ENCODE measurements at places on chromosomes 6 and 20.

GRCh38 chr6:96236471-96236870 lies 220.7 kb downstream of the FUT9 start:
- DNase-seq, result no peak

DNA sequence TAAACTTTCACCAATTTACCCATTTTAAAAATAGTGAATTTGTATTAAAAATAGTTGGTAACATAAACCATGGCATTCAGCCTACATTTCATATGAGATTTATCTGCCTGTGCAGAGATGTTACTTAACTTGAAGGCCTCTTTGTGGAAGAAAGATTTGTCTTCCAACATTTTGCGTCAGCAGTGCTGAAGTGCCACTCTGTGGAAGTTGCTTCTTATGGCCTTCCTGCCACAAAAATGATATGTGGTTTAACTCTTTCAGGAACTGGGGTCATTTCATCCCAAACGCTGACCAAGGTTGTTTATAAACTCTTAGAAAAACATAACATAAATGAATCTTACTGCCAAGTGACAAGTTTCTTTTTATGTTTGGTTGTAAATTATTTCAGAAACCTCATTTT lies 246.8 kb downstream of the ARID1B start:
- DNase-seq, result no peak

DNA sequence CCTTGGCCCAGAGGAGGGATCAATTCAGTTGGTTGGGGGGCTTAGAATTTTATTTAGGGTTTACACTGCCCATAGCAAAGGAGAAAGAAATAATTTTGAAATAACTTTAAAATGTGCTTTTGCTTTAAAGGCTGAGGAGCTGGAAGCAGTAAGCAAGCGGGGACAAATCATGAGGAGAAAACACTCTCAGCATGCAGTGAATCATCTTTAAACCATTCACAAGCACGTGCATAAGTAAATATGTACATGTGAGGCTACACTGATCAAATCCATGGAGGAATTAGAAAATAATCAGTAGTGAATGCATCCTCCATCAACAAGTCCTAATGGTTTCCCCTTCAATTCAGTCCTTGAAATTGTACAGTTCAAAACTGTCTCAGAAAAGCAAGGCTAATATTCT lies 181.0 kb downstream of the MTFR2 start:
- DNase-seq, result no peak

GRCh38 chr6:132490024-132490423 lies 22.9 kb downstream of the STX7 start:
- DNase-seq, result no peak

DNA sequence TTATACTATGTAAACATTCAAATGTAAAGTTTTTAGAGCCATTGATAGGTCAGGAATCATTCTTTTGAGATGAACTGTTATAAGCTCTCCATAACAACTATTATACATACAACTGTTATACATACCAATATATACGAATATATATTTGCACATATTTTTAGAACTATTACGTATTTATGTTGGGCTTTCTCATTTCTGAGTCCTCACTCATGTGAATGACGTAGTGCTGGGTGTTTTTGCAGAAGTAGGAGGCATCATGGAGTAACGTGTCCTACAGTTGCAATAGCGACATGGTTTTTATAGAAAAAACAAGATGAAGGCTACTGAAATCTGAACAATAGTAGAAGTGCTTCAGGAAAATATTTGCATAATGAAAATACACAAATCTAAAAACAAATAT lies 36.4 kb upstream of the ADGRF4 start:
- no peak for DNase-seq

GRCh38 chr6:146240322-146240721 lies 211.5 kb downstream of the GRM1 start:
- DNase-seq, result no peak

DNA sequence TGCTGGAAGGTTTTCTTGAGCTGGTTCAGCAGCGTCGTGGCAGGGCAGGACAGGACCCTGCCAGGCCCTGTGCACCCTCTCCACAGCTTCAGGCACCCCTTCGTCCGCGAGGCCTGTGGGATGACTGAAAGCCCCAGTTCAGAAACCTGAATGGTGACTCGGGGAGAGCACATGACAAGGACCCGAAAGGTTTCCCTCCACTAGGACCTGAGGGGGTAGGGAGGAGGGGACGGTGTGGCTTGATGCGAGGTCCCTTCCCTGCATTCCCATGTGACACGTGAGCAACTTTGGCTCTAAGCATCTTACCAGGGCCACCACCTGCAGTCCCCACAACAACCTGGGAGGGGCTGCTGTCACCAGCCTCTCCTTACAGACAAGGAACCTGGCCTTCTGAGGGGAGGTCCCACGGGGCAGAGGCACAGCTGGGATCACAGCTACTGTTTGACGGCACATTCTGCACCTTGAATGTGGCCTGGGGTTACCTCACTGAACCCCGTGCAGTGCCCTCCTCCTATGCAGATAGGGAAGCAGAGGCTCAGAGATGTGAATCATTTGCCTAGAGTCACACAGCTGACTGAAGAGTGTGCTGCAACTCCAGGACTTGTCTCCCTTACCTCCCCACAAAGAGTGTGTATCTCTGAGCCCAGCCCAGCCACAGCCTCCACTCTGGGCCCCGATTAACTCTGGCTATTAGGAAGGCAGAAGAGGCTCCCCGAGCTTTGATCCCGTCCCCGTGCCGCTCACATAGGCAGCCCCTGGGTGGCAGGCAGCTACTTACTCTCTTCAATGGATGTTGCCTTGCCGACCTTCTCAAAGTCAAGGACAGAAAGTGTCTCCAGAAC lies 84.6 kb downstream of the PTPN1 start:
- DNase-seq, result no peak

DNA sequence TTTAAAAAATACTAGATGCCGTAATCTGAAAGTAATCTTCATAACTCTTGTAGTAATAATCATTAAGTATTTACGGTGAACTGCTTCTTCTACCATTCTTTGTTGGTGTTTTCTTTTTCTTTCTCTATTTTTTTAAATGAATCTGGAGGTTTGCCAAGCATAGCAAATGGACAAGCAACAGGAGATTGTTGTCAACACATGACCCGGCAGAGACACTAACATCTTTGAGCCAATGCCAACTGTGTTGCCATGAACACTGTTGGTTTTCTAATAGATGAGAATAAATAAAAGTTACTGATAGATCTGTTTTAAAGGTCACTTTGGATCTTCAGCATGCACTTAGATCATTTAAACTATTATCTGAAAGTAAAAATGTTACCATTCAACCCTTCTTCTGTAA lies 523.6 kb upstream of the EYS start:
- no peak for DNase-seq

DNA sequence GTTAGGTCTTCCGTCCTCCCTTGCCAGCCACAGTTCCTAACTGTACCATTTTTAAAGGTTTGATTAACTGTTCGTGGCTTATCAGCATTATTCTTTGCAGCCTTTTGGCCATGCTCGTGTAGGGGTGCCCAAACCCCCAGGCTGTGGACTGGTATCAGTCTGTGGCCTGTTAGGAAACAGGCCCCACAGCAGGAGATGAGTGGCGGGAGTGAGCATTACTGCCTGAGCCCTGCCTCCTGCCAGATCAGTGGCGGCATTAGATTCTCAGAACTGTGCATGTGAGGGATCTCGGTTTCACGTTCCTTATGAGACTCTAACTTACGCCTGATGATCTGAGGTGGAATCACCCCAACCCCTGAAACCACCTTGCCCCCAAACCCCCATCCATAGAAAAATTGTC lies 79.3 kb downstream of the TBC1D7 start:
- no peak for DNase-seq

- no peak for DNase-seq
Observed at GRCh38 chr6:43933148-43933885, 163.3 kb downstream of the VEGFA start.

DNA sequence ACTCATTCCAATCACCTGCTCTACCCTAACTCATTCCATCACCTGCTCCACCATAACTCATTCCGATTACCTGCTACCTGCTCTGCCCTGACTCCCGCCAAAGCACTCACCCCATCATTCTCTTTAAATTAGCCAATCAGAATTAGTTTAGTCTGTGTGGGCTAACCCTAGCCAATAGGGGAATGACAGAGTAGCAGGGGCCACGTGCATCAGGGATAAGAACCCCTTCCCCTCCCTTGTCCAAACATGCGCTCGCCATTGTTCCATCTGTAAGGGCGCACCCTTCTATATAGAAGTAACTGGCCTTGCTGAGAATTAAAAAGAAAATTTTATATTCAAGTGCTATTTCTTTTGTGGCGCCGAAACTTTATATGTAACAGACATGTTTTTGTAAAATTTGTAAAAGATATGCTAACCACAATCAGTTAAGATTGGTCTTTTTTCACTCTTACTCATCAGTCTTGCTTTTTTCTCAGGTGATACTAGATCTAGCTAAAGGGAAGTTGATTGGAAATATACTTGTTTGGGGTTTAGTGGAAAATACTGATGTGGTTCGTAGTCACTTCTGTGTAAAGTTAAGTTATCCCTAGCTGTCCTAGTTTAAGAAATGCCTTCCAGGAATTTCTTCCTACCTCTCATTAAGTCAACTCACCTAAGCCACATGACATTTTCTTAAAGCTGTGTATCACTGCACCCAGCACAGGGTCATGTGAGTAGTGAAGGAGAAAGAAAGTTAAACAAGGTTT lies 16.5 kb downstream of the RTN4IP1 start:
- no peak for DNase-seq

- DNase-seq, result no peak
Observed at GRCh38 chr20:22562620-22563019, 21.8 kb downstream of the FOXA2 start.

DNA sequence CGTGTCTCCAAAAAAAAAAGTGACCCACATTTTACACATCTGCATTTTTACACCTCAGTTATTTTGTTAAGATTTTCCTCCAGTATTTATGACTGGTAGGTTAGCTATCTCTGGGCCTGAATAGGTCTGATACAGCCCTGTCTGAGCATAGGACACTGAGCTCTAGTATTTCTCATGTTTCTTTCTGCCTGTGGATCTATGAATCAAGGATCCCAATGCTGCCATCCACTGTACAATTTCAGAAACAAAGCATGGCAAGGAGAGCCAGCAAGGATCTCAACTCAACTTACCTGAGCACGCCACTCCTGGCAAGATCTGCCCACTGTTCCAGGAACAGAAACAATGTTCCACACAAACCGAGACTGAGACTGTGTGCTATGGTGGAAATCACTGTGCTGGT lies 36.4 kb upstream of the ENPP5 start:
- DNase-seq, result no peak

DNA sequence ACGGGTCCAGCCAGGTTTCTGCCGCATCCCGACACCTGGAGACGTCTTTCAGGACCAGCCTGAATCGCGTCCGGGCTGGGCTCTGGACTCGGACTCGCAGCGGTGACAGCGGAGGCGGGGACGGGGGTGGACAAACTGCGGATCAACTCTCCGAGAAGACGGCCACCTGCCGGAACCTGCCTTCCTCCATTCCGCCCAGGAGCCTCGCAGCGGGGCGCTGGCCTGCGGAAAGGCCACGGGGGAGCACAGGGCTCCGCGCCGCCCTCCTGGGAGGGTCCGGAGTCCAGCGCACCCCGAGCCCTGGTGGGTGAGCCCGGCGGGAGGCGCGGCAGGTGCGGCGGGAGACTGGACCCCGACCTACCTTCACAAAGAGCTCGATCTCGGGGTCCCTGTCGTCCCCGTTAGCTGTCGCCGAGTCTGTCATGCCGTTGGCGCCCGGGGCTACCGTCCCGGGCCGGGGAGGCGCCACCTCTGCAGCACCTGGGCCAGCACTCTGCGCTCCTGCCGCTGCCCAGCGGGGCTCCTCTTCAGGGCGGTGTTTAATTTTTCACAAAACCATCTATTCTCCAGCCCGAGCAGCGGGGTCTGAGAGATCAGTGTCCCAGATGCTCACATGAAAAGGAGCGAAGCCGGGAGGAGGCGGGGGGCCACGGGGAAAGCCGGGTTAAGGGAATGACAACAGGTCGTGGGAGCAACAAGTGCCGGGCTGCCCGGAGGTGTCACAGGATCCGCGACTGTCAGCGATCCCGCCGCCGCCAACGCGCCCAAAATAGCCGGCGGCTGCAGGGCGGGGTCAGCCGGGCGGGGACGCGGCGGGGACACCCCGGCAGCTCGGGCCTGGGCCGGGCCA lies at the start of gene CLIC5:
Gene CLIC5, minus strand, starts transcription at position 742 of the 850 bp plus-strand sequence. Its CDS starts 318 bp downstream, at position 424.
- DNase-seq, result peak; percentile 23

- no peak for DNase-seq
Observed at GRCh38 chr6:36197739-36198221, 1.2 kb downstream of the BRPF3 start.

DNA sequence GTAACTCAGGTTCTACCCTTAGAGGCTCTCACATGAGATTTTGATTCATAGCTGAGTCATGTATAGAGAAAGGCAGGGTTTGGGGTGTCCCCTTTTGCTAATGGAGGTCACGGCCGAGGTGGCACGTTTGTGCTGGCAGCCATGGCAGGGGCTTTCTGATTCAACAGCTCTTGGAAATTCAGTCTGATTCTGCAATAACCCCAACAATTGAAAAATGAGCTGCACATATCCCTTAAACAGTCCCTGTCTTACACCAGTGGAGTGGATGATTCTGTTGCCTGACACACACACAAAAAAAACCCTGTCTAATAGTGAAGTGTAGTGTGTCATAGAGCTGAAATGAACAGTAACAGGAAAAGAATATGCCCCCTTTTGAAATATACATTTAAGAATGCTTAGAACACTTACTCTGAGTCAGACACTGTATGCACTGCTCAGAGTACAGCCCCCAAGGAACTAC lies 40.4 kb upstream of the ARG1 start:
- DNase-seq, result no peak

DNA sequence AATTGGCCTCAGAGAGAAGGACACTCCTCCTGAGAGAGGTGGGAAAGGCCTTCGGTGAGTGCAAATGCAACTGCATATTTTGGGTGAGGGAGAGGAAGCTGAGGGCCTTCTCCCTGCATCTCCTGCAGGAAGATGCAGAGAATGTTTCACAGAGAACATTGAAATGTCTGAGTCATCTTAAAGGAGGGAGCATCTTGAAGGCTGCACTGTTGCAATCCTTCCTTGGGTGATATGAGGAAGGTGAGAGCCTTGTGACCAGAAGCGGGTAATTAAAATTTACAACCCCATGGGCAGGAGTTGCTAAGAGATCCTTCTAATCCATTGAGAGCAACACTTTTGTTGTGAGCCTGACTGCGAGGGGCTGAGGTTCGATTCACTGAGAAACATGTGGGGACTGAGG lies 375.7 kb upstream of the MARCKS start:
- no peak for DNase-seq

- no peak for DNase-seq
Observed at GRCh38 chr20:63151554-63152321, 64.2 kb downstream of the YTHDF1 start.

- DNase-seq, result no peak
Observed at GRCh38 chr20:7505835-7506221, 434.4 kb downstream of the HAO1 start.

- DNase-seq, result no peak
Observed at GRCh38 chr6:163602851-163603250, 188.3 kb downstream of the QKI start.

Measured in activated CD4-positive, alpha-beta T cell treated with anti-CD3 and anti-CD28 coated beads, Interleukin-2, amount 50 U/mL, for 1 hour (primary cell).